ENCODE measurements at places on chromosomes 7 and 10. TPM values are rescaled to one million over a fixed set of nuclear protein-coding genes. Genes with fewer than 3 reads are reported as not detected.

Gene TRIM50
- total RNA-seq: not detected

Gene ATOH7
- not detected for total RNA-seq

Gene IRF5
- 3.0 TPM for total RNA-seq

Gene CYP26C1
- 0.44 TPM for total RNA-seq

Gene SLC39A12
- total RNA-seq: not detected

GRCh38 chr7:81725812-81726127 lies 44.1 kb downstream of the HGF start:
- no peak overlapping the region for H3K4me3 ChIP-seq
- no peaks in the 10 kb centered on the region for H3K27me3 ChIP-seq
- DNase-seq: no peak
- no peak overlapping the region for H3K27ac ChIP-seq

- no peaks in the 10 kb centered on the region for H3K36me3 ChIP-seq
- H3K4me1 ChIP-seq: no peaks in the 10 kb centered on the region
- H3K27ac ChIP-seq: no peak overlapping the region
- H3K4me3 ChIP-seq: no peak overlapping the region
Observed at GRCh38 chr10:44060221-44060620, 324.7 kb downstream of the CXCL12 start.

Measured in naive thymus-derived CD8-positive, alpha-beta T cell (primary cell).